ENCODE measurements at places on chromosomes 12 and 14.

DNA sequence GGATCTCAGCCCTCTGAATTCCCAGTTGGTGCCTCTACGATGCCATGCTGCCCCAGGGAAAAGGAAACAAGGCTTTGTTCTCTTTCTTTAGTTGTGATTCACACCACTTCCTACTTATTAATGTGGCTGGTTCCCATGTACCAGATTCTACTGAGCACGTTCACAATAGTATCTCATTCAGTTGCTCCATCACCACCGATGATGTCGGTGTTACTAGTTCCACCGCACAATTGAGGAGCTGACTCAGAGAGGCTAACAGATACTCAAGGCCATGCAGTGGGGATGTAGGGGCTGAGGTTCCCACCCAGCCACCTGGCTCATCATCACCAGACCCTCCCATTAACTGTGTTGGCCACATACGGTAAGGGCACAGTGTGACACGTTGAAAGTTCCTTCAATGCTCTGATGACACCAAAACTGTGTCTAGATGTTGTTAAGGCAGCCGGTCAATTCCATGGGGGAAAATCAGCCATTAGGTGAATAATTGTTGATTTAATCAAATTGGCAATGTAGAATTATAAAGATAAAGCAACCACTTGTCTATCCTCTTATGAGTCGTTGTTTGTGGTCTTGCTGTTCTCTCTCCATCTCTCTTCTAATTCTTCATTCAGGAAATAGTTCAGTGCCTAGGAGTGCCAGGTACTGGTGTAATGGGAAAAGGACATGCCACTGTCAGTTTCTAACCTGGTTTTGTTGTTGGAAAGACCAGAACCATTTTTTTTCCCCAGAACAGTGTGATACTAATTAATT, 244.2 kb upstream of the CRY1 start:
- peak; percentile 33 for DNase-seq

- DNase-seq: no peak
Measured at GRCh38 chr12:113055594-113056380, 743 bp upstream of the DTX1 start.

GRCh38 chr12:10901427-10901826, 7.9 kb downstream of the TAS2R13 start:
- no peak for DNase-seq

- DNase-seq: peak; percentile 81
Measured at GRCh38 chr12:6904280-6905276, at the start of gene LRRC23. LRRC23 (plus strand) TSS chr12:6904822; CDS start chr12:6905634, 812 bp downstream.

DNA sequence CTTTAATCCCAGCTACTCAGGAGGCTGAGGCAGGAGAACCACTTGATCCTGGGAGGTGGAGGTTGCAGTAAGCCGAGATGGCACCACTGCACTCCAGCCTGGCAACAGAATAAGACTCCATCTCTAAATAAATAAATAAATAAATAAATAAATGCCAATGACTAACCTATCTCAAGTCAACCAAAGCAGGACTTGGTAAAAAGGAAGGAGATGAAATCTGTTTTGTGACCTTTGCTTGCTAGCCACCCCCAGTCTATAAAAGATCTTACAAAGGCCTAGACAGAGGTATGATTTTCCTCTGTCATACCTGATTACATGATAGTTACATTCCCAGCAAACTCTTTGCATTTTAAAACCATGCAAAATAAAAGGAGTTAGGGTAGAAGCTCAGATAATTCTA, 13.5 kb upstream of the METTL17 start:
- DNase-seq: no peak

- no peak for DNase-seq
Measured at GRCh38 chr12:89540586-89540985, 14.7 kb upstream of the POC1B start.

- no peak for DNase-seq
Measured at GRCh38 chr14:59415836-59416602, 49.2 kb downstream of the GPR135 start.

DNA sequence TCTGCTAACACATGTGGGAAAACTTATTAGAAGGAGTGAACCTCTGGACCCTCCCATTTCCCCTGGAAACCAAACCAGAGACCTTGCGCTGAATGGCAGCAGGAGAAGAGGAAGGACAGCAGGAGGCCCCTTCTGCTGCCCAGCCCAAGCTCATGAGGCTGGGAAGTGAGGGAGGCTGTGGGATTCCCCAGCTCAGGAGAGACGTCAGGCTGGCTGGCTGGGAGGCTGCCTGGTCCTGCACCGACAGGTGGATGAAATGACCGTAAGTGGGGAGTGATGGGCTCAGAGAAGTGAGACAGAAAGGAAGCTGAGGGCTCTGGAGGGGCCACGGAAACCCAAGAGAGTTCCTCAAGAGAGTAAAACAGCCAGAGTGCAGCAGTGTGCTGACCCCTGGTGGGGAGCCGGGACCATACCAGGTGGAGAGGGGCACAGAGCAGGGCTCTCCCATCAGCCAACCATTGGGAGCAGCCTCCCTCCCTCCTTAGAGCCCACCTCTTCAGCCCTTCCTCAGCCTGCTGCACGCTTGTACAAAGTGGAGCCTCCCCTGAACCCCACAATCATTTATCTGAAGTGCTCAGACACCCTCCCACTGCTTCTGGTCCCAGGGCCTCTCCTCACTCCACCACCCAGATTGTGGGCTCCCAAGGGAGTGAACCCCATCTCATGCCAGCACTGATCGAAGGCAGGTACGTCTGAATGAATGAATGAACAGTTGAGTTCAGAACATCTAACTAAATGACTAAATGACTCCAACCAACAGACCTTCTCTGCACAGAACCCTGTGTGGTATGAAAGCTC, 14.0 kb downstream of the TAMALIN start:
- DNase-seq: no peak

GRCh38 chr14:72986214-72986613, 40.7 kb downstream of the ZFYVE1 start:
- no peak for DNase-seq

Measured in skeletal muscle cell (primary cell).